ENCODE measurements at places on chromosomes 4 and X.

DNA sequence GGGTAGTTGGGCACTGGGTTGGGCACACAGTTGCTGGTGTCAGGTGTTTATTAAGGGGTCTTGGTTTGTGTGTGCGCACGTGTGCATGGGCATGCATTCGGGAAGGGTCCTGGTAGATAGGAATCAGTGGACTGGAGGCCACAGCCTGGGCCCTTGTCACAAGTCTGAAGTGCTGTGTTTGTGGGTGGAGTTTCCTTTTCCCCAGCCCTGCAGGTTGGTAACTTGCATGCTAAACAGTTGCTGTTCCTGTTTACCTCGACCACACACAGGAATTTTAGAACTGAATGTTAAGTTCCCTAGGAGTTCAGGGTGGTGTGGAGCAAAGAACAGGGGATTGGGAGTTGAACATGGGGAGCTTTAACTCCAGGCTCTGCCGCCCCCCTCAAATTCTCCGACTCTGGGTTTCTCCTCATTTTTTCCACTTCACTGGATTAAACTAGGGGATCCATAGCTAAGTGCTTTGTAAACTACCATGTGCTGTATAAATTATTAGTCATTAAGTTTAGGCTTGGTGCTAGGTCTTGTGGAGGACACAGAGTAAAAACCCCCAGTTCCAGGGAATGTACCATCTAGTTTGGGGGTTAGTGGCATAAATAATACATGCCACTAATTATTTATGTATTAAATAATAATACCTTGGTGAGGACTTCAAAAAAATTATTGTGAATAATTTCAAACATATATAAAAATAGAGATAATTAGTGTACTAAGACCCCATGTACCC is 49.0 kb downstream of the STARD8 start:
- peaks cover 7% of the 10 kb centered on the region for H3K27me3 ChIP-seq
- no peak overlapping the region for H3K4me3 ChIP-seq
- no peaks in the 10 kb centered on the region for H3K4me1 ChIP-seq
- H3K27ac ChIP-seq = no peak overlapping the region

GRCh38 chrX:130165181-130165702 is 399 bp downstream of the AIFM1 start:
- no peaks in the 10 kb centered on the region for H3K27me3 ChIP-seq
- DNase-seq = no peak
- H3K4me3 ChIP-seq = peak overlapping the region; percentile 98
- H3K4me1 ChIP-seq = peaks cover 5% of the 10 kb centered on the region
- H3K27ac ChIP-seq = peak overlapping the region; percentile 91

DNA sequence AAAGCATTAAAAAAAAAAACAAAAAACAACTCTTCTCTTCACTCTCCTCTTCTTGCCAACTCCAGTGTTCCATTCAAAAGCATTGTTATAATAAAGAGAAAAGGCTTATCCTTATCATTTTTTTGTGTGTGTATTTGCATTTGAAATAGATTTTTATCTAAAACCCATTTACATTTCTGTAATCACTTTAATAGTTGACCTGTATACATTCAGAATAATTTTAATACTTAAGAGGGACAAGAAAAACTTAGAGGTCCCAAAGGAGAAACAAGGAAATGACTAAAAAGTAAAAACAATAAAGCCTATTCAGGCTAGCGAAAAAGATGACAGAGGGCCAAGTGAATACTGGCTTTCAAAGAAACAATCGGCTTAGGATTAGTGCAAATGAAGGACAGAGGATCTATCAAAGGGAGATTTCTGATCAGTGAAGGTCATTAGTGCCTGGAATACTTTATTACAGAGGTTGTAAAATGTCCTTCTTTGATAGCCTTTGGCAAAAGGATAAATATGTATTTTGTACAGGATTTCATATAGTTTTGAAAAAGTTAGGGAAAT is 808.3 kb downstream of the RPA4 start:
- no peak overlapping the region for H3K4me3 ChIP-seq
- DNase-seq = no peak
- H3K4me1 ChIP-seq = no peaks in the 10 kb centered on the region
- no peak overlapping the region for H3K27ac ChIP-seq
- H3K36me3 ChIP-seq = no peaks in the 10 kb centered on the region
- peaks cover 2% of the 10 kb centered on the region for H3K27me3 ChIP-seq

DNA sequence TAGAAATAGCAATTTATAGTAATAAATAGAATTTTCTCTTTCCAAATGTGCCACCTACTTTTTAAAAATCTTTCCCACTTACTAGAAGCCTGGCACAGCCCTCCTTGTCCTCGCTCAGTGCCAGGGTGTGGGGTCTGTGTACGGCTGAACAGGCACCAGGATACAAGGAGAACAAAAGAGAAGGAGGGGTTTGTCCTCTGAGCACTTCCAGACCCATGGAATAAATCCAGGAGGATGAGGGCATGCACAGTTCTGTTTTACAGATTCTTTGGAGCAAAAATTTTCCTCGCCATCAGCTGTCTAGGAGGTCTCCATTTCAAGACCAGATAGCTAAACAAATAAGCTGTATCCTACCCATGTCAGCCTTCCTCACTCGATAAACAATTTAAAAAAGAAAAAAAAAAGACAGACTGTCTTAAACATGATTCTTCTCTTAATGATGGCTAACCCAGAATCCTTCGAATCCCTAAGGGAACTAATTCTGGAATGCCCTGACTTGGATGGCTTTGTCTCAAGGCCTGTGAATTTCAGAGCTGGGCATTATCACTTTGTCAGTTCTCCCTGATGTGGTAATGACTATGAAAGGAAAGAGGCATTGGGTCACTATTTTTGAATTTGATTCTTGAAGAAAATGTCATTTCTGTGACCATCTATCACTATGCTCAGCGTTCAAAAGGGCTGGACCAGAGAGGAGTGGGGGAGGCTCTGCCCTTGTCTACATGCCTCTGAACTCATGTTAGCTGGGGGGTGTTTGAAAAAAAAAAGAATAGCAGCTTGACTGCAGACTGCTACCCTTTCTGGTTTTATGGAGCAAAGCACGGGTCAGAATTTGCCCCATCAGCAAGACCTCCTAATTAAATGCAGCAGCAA is 151.0 kb downstream of the DCTD start:
- no peaks in the 10 kb centered on the region for H3K4me1 ChIP-seq
- DNase-seq = no peak
- no peak overlapping the region for H3K4me3 ChIP-seq
- no peak overlapping the region for H3K27ac ChIP-seq
- H3K27me3 ChIP-seq = peaks cover 11% of the 10 kb centered on the region
- H3K36me3 ChIP-seq = no peaks in the 10 kb centered on the region

GRCh38 chrX:19775830-19776485 is 111.4 kb downstream of the SH3KBP1 start:
- H3K36me3 ChIP-seq = no peaks in the 10 kb centered on the region
- H3K4me3 ChIP-seq = no peak overlapping the region
- peak overlapping the region; percentile 94 for H3K27ac ChIP-seq
- no peak for DNase-seq

DNA sequence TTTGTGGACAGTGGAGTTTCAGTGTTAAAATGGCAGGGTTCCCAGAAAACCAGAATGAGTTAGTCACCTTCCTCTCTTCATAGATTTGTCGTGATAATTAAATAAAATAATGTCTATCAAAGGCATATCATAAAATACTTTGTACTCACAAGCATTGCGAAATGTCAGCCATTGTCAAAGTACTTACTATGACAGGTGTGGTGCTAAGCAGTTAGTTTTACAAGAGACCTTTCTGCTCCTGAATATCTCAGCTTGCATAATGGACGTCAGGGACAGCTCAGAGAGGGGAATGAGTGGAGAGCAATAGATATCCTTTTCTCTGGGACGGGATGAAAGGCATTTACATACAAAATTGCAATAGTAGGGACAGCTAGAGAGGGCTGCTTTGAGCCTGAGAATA is 560.9 kb downstream of the KCNIP4 start:
- no peak overlapping the region for H3K4me3 ChIP-seq
- no peaks in the 10 kb centered on the region for H3K4me1 ChIP-seq
- no peaks in the 10 kb centered on the region for H3K36me3 ChIP-seq
- H3K27ac ChIP-seq = no peak overlapping the region

- H3K4me3 ChIP-seq = no peak overlapping the region
- H3K36me3 ChIP-seq = no peaks in the 10 kb centered on the region
These were observed 110.9 kb downstream of the AREG start for GRCh38 chr4:74555843-74556242.

GRCh38 chr4:162891788-162892707 is 274.6 kb downstream of the NAF1 start:
- peaks cover 2% of the 10 kb centered on the region for H3K27me3 ChIP-seq
- H3K27ac ChIP-seq = no peak overlapping the region
- peaks cover 8% of the 10 kb centered on the region for H3K4me1 ChIP-seq
- no peak overlapping the region for H3K4me3 ChIP-seq
- no peak for DNase-seq

DNA sequence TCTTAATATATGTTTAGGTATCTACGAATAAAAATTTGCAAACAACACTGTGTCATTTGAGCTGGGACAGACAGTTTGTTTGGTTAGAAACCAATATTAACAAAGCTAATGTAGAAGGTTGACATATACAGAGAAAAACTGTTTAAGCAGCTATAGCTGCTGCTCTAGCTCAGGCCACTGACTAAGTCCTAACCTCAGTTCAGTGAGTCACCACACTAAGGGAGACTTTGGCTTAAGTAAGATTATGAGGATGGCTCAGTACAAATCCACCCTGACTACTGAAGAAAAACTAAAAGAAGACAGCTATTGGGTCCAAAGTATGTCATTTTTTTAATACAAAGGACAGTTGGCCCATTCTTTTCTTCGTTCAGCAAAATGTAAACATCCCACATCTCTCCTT is 717.3 kb upstream of the ACTRT1 start:
- H3K36me3 ChIP-seq = no peaks in the 10 kb centered on the region
- DNase-seq = no peak
- H3K27ac ChIP-seq = no peak overlapping the region

- H3K36me3 ChIP-seq = no peaks in the 10 kb centered on the region
- no peak for DNase-seq
- no peak overlapping the region for H3K4me3 ChIP-seq
- H3K4me1 ChIP-seq = peaks cover 7% of the 10 kb centered on the region
These were observed 15.8 kb downstream of the ART3 start for GRCh38 chr4:76090241-76090691.

- no peak overlapping the region for H3K4me3 ChIP-seq
- H3K27me3 ChIP-seq = no peaks in the 10 kb centered on the region
- no peak for DNase-seq
- peaks cover 17% of the 10 kb centered on the region for H3K4me1 ChIP-seq
These were observed 111.8 kb upstream of the MAP3K15 start for GRCh38 chrX:19627081-19627480.

DNA sequence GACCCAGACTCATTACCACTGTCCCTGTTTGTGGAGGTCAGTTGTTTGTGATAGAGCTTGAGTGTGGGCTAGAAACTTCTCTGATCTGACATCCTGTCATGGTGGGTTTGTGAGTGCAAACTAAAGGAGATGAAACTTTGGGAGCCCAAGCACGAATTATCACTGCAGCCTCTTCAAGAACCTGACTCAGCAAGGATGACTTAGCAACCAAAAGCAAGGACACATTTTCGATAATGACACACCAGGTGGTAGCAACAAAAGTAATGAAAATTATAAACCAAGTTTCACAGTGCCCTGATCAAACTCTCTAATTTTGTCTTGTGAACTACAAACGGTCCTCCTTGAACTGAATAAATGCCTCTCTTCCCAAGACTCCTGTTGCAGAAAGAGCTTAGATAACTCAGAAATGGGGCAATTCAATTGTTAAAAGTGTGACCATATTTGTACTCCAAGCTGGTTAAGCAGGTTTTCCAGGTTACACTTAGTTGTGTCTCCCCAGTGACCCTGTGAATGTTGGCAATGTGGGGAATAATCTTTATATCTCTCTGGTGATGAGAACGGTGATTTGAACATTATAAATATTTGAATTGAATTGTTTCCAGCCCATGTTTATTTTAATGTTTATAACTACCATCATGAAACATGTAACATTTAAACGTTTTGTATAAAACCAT is 52.6 kb upstream of the ATP8A1 start:
- peaks cover 14% of the 10 kb centered on the region for H3K27me3 ChIP-seq
- DNase-seq = no peak
- H3K4me1 ChIP-seq = no peaks in the 10 kb centered on the region
- no peaks in the 10 kb centered on the region for H3K36me3 ChIP-seq
